ENCODE measurements at places on chromosomes 12 and 14.

DNA sequence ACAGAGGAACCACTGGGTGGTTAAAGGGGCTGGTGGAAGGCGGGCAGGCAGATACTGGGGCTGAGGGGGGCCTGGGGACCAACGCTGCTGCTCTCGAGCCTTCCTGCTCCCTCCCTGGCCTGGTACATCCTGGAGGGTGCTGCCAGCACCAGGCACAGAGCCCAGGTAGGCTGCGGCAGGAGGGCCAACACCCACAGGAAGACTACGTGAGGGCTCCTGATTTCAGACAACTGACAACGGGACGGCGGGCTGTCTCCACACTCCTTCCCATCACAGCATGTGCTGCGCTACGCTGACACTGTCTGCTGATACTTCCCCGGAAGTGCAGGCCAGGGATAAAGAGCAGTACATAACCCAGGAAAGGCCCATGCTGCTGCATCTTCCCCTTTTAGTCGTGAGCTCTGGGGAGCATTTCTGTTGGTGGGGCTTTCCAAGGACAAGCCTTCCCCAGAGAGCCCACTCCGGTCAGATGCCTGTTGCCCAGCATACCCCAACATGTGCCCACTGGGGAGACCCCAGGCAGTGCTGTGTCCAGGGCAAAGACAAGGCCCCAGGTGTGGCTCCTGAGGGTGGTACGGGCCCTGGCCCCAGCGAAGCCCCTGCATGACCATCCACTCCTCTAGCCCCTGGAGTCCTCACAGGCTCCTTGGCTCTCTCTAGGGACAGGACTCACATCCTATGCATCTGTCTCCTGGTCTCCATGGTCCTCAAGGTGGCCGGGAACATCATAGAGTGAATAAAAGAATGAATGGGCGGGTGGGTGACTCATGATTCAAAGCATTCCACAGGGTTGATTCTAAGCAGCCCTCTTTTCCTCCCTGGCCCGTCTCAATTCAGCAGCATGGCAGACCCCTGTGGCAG lies 38.0 kb downstream of the CHGA start:
- DNase-seq: no peak

GRCh38 chr14:38262844-38263243 lies 7.0 kb upstream of the CLEC14A start:
- no peak for DNase-seq

DNA sequence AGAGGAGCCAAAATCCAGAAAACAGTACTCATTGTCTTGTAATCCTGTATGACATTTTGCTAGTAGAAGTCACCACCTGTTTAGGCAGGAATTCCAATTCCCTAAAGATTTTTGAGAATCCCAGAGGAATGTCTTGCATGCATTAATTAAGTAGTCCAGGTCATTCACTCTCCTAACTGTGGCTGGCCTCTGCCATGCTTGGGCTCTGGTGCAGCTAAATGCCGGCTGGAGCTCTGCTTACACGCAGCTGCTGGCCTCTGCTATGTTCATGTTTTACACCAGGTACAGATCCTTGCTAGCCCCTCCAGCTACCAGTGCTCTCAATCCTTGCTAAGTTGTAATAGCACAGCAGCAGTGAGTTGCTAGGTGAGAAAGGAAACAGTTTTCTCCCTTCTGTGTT lies 16.3 kb upstream of the HIF1A start:
- DNase-seq: no peak

DNA sequence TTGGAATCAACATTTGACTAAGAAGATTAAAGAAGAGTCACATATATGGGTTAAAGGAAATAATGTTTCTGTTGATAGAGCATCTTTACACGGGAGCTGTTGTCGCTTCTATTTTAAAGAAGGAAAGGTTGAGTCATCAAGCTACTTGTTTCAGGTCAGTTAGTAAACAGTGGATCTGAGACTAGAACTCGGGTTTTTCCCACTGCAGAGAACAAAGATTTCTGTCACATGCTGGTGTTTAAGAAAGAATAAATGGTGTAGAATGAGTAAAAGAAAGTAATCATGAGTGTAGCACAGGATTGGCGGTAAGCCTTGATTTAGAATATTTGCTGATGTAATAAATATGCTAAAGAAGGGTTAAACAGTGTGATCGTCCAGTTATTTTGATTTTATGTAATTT lies 455.5 kb downstream of the AEBP2 start:
- no peak for DNase-seq

DNA sequence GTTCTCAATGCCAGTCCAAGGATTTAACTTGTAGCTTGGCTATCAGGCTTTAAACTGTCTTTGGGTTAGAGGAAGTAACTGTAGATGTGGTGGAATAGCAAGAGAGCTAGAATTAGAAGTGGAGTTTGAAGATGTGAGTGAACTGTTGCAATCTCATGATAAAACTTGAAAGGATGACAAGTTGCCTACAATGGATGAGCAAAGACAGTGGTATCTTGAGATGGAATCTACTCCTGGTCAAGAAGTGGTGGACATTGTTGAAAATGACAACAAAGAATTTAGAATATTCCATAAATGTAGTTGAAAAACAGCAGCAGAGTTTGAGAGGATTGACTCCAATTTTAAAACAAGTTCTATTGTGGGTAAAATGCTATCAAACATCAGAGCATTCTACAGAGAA lies 199.0 kb downstream of the DUSP6 start:
- DNase-seq: no peak

DNA sequence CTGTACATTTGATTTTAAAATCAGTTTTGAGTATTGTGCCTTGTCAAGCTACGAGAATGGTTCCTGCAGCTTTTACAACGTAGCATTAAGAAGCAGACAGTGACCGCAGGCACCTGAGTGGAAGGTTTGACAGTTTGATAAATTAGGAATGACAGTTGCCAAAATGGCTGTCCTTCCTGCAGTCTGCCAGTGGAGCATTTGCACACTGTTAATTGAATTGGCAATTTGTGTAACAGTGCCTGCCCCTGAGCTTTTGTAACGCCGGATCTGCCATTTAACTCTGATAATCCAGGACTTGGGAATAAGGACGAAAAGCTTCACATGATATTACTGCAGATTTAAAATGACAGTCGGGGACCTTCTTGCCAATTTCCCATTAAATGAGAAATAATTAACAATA lies 385.3 kb downstream of the NPAS3 start:
- no peak for DNase-seq

DNA sequence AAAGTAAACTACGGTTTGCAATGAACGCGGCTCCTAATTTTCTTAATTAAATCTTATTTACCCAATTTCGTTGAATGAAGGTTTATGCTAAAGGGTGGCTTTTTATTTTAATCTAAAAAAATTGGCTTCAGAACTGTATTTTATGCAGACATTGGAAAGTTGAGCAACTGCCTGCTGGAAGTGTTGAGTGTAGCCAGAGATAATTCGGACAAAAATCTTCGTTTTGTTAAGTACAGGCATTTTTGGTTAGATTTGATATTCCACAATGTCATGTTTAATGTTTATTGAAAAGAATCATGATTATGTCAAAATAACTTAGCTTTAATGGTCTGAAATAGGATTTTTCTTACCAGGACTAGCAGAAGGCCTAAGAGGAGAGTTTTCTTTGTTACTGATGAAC lies 875 bp downstream of the IRAK3 start:
- DNase-seq: no peak

GRCh38 chr12:54749191-54749818 lies 101.1 kb upstream of the DCD start:
- peak; percentile 64 for DNase-seq

All from hematopoietic multipotent progenitor cell treated with erythropoietin and hydrocortisone succinate and interleukin-3 and kit ligand, for 15 days (in vitro differentiated cells).